ENCODE measurements at places on chromosomes 13 and 19.

- no peak for DNase-seq
Observed at GRCh38 chr19:14317157-14317556, 64.1 kb upstream of the ADGRE5 start.

GRCh38 chr19:49020931-49021895 is 2.9 kb downstream of the CGB3 start:
- DNase-seq = no peak

DNA sequence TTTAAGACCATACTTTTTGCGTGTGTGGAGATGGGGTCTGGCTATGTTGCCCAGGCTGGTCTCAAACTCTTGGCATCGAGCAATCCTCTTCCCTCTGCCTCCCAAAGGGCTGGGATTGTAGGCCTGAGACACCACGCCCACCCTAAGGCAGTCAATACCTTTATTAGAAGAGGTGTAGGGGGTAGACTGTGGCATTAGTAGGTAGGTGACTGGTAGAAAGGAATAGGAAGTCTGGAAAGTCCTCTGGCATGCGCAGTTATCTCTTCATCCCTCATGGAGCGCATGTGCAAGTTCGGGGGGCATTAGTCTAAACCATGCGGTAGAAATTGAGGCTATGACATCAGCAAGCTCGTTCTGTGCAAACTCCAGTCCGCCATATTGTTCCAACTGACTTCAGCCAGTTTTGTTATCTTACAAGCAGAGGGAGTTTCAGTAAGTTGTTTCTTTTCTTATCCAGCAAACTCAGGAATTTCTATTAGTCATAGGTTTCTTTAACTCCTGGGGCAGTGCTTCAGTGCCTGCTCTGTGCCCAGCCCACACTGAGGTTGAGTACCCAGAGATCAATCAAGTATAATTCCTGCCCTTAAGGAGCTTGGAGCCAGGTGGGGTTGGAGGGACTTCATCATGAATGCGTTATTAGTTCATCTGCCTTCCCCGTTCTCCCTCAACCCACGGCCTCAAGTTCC is 7.3 kb upstream of the RANBP3 start:
- DNase-seq = no peak

- no peak for DNase-seq
Observed at GRCh38 chr13:68810660-68811059, 1297.0 kb upstream of the ATXN8OS start.

GRCh38 chr13:102726430-102726829 is 31.6 kb upstream of the METTL21C start:
- no peak for DNase-seq

- DNase-seq = peak; percentile 55
Observed at GRCh38 chr19:12792051-12792852, 966 bp downstream of the JUNB start.

GRCh38 chr19:27746691-27747380 is 1466.1 kb downstream of the UQCRFS1 start:
- DNase-seq = no peak

DNA sequence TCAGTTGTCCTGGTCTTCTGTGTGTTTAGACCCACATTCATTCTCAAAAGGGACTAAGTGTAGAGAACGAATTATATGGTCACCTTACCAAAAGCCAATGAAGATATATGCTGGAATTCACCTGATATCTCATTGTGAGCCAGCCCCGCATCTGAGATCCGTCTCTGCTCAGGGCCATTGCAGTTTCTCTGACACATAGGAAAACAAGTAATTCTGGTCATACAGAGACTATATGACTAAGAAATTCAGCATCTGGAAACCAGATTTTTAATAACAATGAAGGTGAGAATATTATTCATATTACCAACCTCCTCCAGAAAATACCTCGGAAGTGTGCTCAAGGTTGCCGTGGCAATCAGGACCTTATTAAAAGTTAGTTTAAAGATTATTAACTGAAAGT is 278.6 kb upstream of the EDNRB start:
- DNase-seq = no peak

DNA sequence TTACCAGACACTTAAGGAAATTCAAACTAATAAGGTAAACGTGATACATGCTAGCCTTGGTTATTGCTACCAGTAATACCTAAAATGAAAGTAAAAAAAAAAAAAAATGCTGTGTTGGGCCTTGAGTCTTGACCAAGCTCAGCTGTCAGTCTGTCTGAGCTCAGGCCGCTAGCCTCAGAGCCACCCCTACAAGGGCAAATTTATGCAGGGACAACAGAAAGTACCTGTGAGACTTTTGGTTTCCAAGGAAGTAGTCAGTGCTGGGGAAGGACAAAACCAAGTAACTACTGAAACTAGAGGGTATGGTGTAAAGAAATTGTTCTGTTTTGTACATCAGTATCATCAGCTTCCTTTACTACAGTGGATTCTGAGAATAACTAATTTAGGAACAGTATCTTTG is 134.3 kb upstream of the SLITRK5 start:
- DNase-seq = no peak

GRCh38 chr19:34217952-34218817 is 36.2 kb upstream of the GARRE1 start:
- DNase-seq = peak; percentile 54

DNA sequence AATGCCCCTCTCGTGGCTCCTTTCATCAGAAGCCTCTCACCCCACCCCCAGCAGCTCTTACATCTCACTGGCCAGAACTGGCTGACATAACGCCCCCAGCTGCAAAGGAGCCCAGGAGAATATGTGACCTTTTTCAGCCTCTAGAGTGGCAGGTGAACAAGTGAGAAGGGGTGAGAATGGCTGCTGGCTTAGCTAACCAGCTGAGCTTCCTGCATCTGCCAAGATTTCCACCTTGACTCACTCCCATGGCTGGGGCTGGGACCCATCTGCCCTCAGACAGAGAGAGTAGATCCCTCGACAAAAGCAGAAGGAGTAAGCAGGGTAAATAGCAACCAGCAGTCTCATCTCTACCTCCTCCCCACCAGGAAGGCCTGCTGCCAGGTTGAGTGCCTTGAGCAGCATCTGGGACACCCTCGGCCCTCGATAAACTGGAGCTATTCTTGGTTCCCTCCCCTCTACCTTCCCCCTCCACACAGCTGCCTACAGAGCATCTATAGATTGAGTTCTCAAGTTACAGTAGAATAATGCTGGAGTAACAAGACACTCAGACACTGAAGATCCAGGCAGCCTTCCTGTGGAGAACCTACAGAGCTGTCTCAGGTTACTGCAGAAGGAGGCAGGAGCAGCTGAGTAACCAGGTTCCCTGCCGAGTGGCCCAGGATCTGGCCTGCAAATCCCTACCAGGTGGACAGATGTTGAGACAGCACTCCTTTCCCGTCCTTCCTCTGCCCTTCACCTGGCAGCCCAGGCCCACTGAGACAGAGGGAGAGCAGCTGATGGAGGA is 15.5 kb downstream of the KASH5 start:
- DNase-seq = no peak

DNA sequence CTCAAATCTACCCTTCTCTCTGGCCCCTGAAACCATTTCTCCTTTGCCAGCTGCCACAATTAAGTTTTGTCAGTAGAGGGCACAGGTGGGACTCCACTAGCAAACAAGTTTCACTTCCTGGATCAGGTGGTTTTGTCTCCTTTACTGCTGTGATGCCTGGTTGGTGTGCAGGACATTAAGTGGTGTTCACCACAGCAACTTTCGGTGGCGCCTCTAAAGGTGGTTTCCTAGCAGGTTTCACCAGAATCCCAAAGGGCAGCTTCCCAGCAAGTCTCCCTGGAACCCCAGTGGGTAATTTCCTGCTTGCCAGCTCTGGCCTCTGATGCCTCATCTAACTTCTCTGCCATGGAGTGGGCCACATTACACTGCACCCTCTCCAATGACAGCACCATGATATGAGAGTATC is 16.6 kb downstream of the MED4 start:
- no peak for DNase-seq

GRCh38 chr13:50099473-50099872 is 84.2 kb downstream of the KCNRG start:
- no peak for DNase-seq

DNA sequence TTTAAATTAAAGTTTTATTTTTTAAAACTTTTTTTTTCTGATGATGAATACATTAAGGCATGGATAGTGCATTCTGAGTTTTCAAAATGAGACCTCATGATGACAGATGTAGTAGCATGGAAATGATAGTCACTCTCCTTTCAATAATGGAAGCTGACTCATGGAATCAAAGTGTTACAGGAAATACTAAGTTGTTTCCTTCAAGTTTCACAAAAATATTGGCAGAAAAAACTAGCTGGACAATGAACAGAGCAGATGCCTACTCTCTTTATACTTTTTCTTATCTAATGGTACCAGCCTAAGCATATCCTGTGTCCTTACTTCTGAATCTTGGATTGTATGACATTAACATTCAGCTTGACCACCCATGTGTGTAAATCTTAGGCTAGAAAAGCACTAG is 1337.3 kb downstream of the PCDH9 start:
- DNase-seq = no peak

- peak; percentile 14 for DNase-seq
Observed at GRCh38 chr19:41638641-41639081, 11.8 kb upstream of the CEACAM4 start.

DNA sequence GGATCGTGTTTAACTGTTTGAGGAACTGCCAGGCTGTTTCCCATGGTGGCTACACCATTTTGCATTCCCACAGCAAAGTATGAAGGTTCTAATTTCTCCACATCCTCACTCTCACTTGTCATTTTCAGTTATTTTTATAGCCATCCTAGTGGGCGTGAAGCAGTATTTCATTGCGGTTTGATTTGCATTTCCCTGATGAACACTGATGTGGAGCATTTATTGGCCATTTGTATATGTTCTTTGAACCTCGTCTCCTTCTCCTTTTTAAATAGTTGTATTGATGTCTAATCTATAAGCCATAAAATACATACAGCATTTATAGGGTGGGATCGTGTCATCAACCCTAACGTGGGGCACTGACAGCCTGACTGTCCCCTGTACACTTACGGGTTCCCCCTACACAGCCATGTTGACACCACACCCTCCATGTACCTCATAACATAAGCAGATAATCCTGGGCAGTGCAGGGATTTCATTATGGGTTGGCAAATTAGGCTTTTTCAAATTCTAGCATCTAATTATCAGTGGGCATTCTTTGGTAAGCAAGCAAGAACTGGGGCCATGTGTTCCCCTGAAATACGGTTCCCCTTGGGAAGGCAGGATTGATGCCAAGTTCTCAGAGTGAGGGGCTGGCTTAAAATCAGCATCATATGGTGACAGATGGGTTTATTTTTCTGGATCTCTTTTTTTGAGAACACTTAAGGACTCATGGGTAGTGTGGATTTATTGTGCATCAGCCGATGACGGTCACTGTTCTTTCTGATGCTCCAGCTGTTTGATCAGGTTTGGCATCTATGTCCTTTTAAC is 11.6 kb upstream of the ZBTB45 start:
- no peak for DNase-seq

- no peak for DNase-seq
Observed at GRCh38 chr19:1011831-1012333, 9.0 kb downstream of the TMEM259 start.

GRCh38 chr19:48415395-48415794 is 21.9 kb downstream of the GRIN2D start:
- DNase-seq = peak; percentile 55

DNA sequence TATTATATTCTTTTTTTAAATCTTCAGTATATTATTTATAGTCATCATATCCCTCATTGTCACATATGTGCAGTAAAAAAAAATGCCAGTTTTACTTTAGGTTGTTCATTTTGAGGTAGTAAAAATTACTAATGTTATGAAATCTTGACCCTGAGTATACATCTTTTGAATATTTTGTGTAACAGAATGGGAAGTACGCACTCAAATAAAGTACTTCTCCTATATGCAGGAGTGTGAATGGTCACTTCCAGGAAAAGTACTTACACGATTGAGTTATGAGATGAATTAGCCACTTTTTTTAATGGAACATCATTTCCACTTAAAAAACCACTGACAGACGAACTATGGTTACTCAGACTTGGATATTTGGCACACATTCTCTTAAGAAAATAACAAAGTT is 58.5 kb downstream of the C13orf42 start:
- DNase-seq = no peak

- no peak for DNase-seq
Observed at GRCh38 chr19:56720281-56720680, 48.7 kb upstream of the ZNF835 start.

DNA sequence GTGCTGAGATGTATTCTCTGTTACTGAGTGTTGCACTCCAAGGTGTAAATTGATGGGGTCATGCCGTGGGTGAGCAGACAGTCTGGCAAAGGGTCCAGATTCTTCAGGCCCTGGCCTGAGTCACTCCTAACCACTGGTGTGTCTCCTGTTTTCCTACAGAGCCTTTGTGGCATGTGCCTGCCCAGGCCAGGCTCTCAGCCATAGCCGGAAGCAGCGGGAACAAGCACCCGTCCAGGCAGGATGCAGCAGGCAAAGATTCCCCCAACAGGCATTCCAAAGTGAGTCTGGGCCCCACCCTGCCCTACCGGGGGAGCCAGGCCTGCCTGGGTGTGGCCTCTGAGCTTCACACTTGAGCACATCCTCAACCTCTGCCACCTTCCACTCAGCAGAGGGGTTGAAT is 61.9 kb downstream of the DPF1 start:
- DNase-seq = no peak

GRCh38 chr19:45164577-45165335 is 4.0 kb upstream of the NKPD1 start:
- DNase-seq = peak; percentile 46

DNA sequence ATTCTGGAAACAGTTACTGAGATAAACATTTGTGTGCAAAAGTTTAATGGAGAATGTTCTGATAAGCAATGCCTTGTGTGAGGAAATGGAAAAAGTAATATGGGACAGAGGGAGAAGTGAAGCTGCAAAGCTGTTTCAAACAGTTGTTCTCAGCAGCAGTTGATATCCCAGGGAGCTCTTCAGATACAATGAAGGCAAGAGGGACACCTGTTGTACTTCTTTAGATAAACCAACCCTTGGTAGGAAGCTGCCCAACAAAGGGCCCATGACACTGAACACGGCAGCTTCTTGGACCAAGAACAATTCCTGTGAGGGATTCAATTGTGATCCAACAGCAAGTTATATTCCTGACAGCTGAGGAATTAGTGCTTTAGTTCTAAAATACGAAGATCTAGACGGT is 894.3 kb upstream of the PCDH20 start:
- DNase-seq = no peak

- no peak for DNase-seq
Observed at GRCh38 chr19:47264629-47265028, 8.3 kb downstream of the CCDC9 start.

GRCh38 chr13:40660692-40661091 is 5.7 kb downstream of the FOXO1 start:
- DNase-seq = no peak

- no peak for DNase-seq
Observed at GRCh38 chr13:41402691-41403511, 54.4 kb upstream of the RGCC start.

- DNase-seq = no peak
Observed at GRCh38 chr13:30676672-30677071, 58.7 kb upstream of the ALOX5AP start.

Measured in effector CD4-positive, alpha-beta T cell (primary cell).